Left lung (tissue), 14 donors: ENCODE measurements at places on chromosomes 4 and X. TPM values are rescaled to one million over a fixed set of nuclear protein-coding genes. Genes with fewer than 3 reads are reported as not detected.

The NSUN7 gene
- 5.3 TPM for total RNA-seq

The CDX4 gene
- not detected for total RNA-seq

The QRFPR gene
- total RNA-seq: not detected

GRCh38 chr4:19736968-19737756 is 514.5 kb upstream of the SLIT2 start:
- peaks cover 5% of the 10 kb centered on the region for H3K4me1 ChIP-seq
- H3K27me3 ChIP-seq: no peaks in the 10 kb centered on the region
- no peak overlapping the region for H3K27ac ChIP-seq

GRCh38 chr4:8182858-8183725 is 16.0 kb upstream of the SH3TC1 start:
- H3K36me3 ChIP-seq: no peaks in the 10 kb centered on the region
- H3K4me1 ChIP-seq: peaks cover 32% of the 10 kb centered on the region
- H3K27ac ChIP-seq: peak overlapping the region; percentile 28
- H3K27me3 ChIP-seq: no peaks in the 10 kb centered on the region
- no peak overlapping the region for H3K4me3 ChIP-seq

GRCh38 chrX:53128097-53128749 is 34.3 kb downstream of the KANTR start:
- no peaks in the 10 kb centered on the region for H3K27me3 ChIP-seq
- H3K27ac ChIP-seq: no peak overlapping the region
- DNase-seq: no peak

DNA sequence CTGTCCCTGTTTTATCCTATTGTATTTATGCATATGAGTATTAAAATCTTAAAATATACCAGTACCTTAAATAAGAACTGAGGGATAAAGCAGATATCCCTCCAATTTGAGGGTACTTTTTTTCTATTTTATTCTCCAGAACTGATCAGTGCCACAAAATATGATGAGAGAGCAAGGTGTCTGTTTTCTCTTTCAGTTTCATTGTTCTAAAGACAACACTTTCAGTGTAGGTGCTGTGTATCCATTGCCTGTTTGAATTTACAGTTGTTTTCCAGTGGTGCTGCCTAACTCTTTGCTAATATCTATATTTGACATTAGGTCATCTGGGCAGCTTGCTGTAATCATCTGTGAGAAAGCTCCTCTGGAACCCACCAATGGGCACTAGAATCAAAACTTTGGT is 394.7 kb downstream of the IL1RAPL1 start:
- no peak overlapping the region for H3K4me3 ChIP-seq
- H3K4me1 ChIP-seq: no peaks in the 10 kb centered on the region

DNA sequence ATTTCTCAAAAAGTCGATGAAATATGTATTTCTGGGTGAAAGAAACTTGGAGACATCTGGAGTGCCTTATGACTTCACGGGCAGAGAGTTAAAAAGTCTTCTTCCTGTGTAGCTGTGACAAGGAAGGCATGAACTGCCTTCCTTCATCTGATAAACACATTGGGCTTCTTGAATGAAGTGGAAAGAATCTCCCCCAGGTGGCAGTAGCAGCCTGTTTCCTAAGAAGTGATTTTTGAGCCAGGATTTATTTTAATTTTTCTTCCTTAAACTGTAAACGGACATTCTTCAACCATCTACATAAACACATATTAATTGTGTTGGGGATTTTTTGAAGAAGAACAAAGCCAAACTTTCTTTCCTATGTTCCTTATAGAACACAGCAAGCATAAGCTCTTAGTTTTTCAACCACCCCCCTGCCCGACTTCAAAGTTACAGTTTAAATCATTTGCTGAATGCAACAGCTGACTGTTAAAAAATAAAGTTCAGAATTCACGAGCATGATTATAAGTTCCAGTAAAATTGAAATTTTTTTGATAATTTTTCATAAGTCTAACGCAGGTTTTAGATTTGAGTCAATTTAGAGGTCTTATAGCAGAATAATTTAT is 980 bp upstream of the GIMD1 start:
- H3K27me3 ChIP-seq: no peaks in the 10 kb centered on the region
- H3K4me3 ChIP-seq: no peak overlapping the region
- no peak for DNase-seq
- no peak overlapping the region for H3K27ac ChIP-seq

- no peaks in the 10 kb centered on the region for H3K27me3 ChIP-seq
- no peak overlapping the region for H3K4me3 ChIP-seq
- H3K36me3 ChIP-seq: peaks cover 5% of the 10 kb centered on the region
- DNase-seq: no peak
- no peak overlapping the region for H3K27ac ChIP-seq
These were observed 328.5 kb downstream of the PPP3CA start for GRCh38 chr4:101018836-101019235.

DNA sequence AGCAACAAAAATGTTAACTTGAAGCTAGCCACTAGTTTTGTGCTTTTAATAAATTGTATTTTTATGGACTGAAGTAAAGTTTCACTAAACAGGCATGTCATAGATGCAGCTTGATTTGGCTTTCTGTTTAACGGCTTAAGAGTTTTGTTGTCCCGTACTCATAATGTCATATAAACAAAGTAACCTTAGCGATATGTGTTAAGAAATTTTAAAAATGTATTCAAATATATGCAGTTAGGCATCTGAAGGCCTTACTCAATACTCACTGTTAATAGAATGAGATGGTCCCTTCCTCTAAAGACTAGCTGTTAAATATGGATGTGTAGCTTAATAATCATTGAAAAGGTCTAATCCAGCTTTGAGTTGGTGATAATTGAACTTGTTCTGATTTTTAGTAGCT is 1.0 kb upstream of the SCLT1 start:
- peak overlapping the region; percentile 63 for H3K4me3 ChIP-seq
- peak overlapping the region; percentile 98 for H3K27ac ChIP-seq
- peaks cover 63% of the 10 kb centered on the region for H3K4me1 ChIP-seq
- no peaks in the 10 kb centered on the region for H3K27me3 ChIP-seq
- DNase-seq: no peak

GRCh38 chr4:2186133-2186864 is 55.6 kb downstream of the HAUS3 start:
- no peak overlapping the region for H3K4me3 ChIP-seq
- DNase-seq: no peak
- H3K4me1 ChIP-seq: no peaks in the 10 kb centered on the region
- no peaks in the 10 kb centered on the region for H3K36me3 ChIP-seq
- H3K27me3 ChIP-seq: no peaks in the 10 kb centered on the region

GRCh38 chrX:137565921-137566745 is at the start of gene ZIC3:
TSS of gene ZIC3 (plus strand) at chrX:137566127. CDS start at chrX:137566692, 565 bp downstream.
- no peak within 1 kb of the TSS for H3K27ac ChIP-seq
- H3K4me3 ChIP-seq: peak within 1 kb of the TSS; percentile 41
- no peaks in the 10 kb centered on the region for H3K4me1 ChIP-seq
- DNase-seq: peak; percentile 57
- peaks cover 81% of the 10 kb centered on the region for H3K27me3 ChIP-seq

DNA sequence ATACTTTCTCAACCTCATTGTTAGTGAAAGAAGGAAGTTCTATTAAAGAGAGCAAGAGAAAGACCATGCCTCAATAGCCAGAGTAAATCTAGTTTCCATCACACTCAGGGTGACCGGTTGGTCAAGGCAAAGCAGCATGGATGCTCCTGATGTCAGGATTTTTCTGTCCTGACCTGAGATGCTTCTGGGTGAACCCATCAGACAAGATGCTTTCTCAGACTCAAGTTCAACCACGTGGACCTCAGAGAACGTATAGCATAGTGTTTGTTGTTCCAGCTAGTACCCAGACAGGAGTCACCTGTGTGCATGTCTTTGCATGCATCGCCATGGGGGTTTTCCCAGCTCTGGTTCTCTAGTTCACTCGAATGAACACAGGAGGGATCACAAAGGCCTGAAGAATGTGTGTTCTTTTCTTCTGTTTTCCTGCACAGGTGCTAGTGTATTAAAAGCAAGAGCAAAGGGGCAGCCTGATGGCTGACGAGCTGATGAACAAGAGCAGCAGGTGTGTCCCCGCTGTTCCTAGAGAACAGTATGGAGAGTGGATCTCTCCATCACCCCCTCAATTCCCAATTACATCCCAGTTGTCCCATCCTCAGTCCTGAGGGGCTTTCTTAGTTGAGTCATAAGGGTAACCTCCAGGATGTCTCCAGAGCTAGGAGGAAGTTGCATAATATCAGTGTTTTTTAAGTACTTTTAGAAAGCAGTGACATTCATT is 110.5 kb upstream of the ENPP6 start:
- H3K27me3 ChIP-seq: no peaks in the 10 kb centered on the region
- no peaks in the 10 kb centered on the region for H3K36me3 ChIP-seq
- H3K4me1 ChIP-seq: no peaks in the 10 kb centered on the region
- peak overlapping the region; percentile 84 for H3K27ac ChIP-seq
- no peak overlapping the region for H3K4me3 ChIP-seq

DNA sequence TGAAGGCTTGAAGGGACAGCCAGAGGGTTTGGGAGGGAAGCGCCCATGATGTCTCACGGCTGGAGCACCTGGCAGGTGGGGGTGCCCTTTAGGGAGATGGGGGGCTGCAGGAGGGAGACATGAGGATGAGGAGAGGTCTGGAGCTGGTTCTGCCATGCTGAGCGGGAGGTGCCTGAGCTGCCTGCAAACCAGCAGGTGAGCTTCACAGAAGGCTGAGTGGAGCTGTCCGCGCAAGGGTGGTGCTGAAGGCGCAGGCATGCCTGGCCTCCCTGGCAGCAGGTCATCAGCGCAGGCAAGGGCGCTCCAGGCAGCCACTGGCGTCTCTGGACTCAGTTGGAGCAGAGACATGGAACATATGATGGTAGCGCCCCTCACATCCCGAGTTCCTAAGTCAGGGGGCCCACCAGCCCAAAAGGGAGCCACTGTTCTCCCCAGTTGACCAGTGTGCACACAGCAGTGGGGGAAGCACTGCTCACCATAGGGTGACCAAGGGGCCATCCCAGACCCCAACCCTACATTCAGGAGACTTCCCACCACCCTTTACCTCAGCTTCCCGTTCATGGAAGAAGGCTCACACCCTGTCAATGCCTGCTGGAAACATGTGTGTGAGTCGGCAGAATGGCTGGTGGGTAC is 25.8 kb downstream of the ADRA2C start:
- no peak overlapping the region for H3K4me3 ChIP-seq
- H3K27me3 ChIP-seq: no peaks in the 10 kb centered on the region
- H3K4me1 ChIP-seq: no peaks in the 10 kb centered on the region
- DNase-seq: peak; percentile 30
- H3K36me3 ChIP-seq: no peaks in the 10 kb centered on the region
- H3K27ac ChIP-seq: no peak overlapping the region
